ENCODE measurements at places on chromosomes 7 and 10.

DNA sequence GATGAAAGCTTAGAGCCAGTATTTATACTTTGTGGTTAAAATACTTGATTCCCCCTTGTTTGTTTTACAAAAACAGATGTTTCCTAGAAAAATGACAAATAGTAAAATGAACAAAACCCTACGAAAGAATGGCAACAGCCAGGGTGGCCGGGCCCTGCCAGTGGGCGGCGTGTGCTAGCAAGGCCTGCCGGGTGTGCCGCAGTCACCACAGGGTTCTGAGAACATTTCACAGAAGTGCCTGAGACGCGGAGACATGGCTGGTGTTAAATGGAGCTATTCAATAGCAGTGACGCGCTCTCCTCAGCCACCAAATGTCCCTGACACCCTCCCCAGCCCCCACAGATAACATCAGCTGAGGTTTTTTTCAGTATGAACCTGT is 14.5 kb downstream of the GPR146 start:
- DNase-seq: no peak

- no peak for DNase-seq
Observed at GRCh38 chr10:59895629-59896116, 10.7 kb downstream of the CCDC6 start.

GRCh38 chr7:78172267-78172757 is 373.7 kb downstream of the PHTF2 start:
- DNase-seq: no peak

GRCh38 chr7:158572000-158572828 is 15.4 kb downstream of the PTPRN2 start:
- no peak for DNase-seq

- no peak for DNase-seq
Observed at GRCh38 chr10:13765641-13766341, 179.0 kb downstream of the PRPF18 start.

DNA sequence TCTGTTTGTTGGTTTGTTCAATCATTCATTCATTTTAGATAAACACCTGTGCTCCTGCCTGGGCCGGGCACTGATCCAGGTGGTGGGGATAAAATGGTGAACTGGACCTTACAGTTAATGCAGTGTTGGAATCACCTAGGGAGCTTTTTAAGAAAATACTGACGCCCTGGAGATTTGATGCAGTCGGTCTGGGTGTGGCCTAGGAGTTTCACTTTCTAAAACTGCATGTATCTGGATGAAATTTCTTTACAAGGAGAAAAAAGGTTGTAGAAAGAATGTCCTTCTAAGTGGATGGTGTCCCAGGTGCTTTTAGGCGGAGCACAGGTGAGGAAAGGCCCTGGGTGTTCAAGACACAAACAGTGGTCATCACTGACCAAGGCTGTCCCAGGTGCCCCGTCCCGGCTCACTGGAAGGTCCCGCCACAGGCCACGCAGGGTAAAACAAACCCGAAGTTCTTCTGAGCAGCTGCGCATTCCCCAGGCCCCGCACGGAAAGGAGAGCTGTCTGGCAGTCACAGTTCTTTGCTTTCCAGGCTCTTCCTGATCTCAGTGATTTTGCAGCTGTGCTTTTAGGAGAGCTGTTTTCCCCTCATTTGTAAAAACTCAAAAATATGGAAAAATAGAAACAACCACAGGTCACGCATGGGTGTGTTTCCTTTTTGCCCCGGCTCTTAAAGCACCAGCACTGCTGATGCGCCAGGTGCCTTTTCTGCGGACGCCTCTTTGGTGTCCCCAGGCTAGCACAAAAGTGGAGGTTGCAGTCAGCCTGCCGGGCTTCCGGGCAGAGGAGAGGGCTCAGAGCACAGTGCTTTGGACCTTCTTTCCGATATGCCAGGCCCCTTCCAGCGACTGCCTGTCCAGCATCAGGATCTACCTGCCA is 161.9 kb downstream of the GRK5 start:
- no peak for DNase-seq

GRCh38 chr10:111974325-111974724 is 209.2 kb downstream of the GPAM start:
- no peak for DNase-seq

DNA sequence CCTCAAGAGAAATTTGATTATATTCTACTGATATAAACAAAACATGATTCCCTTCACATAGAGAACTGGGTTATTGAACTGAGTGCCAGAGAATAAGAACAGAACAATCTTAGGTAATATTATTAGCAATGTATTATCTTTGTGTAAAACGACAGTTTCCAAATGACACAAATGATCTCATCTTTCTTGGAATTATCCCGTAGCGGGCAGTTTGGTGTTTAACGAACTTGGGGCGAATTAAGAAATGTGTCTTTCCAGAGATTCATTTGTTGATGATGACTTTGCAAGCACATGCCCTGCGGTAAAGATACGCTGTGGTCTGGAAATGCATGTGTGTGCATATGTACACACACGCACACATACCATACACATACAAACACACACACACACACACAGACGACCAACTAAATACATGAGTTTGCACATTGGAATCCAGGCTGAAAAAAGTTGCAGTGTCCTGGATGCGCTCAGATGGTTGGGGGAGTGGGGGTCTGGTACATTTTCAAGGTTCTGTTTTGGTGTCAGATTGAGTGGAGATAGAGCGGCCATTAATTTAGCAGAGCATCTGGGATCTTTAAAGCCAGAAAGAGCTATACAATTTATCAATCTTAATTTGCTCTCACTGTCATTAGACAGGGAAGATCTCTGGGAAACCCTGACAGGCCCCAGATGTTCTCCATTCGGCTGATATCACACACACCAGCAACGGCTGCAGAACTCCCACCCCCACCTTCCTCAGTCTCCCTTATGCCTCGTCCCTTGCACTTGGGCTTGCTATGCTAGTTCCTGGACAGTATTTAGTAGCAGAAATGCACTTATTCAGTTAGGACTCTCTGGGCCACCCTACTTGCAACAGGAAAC is 112.4 kb upstream of the FAM171A1 start:
- no peak for DNase-seq

DNA sequence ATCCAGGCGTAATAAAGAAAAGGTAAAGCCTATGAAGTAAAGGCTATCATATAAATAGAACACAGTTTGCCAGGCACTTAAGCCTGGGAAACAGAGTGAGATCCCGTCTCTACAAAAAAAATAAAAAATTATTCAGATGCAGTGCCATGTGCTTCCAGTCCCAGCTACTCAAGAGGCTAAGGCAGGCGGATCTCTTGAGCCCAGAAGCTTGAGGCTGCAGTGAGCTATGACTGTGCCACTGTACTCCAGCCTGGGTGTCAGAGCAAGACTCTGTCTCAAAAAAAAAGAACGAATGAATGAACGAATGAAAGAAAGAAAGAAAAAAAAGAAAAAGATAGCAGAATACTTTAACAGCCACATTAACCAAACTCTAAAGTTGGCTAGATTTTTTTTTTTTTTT is 67.2 kb upstream of the MRLN start:
- no peak for DNase-seq

- DNase-seq: no peak
Observed at GRCh38 chr10:13973742-13974141, 357.0 kb downstream of the FRMD4A start.

DNA sequence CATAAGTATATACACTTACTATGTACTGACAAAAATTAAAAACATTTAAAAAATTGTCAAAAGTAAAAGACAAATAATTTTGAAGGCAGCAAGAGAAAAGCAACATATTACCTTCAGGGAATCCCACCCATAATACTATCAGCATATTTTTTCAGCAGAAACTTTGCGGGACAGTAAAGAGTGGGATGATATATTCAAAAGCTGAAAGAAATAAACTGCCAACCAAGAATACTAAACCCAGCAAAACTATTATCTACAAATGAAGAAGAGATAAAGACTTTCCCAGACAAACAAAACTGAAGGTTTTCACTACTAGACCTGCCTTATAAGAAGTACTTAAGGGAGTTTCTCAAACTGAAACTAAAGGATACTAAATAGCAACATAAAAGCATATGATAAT is 257.9 kb downstream of the TCF7L2 start:
- no peak for DNase-seq

DNA sequence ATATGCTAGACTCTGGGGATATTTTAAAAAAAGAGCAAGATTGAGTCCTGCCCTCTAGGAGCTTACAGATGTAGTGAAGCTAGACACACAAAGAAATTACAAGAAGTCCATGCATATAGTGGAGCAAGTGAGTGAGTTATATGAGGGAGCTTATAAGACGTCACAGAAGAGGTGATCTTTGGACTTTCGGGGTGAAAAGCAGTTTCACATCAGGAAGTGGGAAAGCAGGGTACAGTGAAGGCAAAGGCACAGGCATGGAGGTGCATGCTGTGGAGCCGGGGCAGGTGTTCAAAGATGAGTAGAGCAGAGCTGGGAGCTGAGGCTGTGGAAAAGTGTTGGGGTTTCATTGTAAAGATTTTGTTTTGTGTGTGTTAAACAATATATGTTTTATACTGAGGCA is 38.5 kb upstream of the EXOC6 start:
- no peak for DNase-seq

DNA sequence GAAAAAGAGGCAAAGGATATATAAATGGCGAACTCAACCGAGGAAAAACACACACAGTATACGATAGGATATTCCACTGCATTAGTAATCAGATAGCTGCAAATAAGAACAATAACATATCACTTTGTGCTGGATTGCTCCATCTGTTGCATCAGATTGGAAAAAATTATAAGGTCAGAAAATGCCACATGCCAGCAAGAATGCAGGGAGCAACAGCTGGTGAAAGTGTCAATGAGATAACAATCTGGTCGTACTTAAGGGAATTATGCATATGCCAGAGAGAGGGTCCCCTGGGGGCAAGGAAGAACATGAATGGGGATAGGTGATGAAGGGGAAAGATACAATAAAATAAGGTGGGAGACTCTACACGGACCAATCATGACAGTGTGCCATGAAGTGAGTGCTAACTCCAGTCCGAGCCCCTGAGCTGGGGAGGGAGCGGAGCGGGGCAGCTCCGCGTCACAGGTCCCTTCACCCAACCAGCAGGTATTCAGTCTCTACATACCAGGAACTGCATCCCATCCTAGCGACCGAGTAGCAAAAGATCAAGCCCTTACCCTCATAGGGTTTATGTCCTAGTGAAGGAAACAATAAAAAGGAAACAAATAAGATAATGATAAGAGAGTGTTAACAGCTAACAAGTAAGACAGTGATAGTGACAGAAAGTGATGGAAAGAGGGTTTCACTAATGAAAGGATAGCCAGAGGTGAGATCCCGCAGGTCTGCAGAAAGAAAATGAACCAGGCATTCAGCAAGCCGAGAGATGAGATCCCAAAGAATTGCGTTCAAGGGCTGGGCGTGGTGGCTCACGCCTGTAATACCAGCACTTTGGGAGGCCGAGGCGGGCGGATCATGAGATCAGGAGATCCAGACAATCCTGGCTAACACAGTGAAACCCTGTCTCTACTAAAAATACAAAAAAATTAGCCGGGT is 9.4 kb downstream of the MPP7 start:
- no peak for DNase-seq

DNA sequence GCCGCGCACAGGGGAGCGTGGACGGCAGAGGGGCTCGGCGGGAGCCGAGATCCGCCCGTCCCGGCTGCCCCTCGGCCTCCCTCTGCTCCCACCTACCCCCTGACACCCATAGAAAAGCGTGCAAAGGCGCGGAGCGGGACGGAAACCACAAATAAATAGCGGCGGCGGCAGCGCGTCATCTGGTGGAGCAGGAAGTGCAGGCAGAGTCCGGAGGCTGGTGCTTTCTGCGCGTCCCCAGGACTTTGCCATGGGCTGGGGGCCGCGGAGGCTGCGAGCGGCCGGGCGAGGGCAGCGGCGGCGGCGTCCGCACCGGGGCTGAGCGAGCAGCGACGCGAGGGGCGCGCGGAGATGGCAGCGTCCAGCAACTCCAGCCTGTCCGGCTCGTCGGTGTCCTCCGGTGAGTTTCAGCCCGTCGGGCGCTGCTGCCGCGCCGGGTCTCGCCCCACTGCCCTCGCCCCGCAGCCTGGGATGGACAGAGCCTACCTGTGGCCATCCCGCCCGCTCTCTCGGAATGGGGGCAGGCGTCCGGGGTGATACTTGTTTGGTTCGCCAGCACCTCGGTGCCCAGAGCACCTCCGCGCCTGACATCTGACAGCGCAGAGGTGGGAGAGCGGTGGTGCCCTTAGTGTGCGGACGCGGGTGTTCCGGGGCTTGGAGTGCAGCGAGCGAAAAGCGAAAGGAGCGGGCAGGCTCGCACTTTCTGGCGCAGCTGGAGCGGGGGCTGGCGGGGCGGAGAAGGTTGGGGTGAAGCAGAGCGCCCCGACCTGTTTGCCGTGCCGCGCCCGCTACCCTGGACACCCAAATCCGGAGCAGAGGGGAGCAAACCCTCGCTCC is at the start of gene CHN2:
Gene CHN2, plus strand, starts transcription at position 182 of the 834 bp plus-strand sequence.
- peak; percentile 30 for DNase-seq

- DNase-seq: no peak
Observed at GRCh38 chr10:85936161-85936560, 430.4 kb downstream of the GRID1 start.

DNA sequence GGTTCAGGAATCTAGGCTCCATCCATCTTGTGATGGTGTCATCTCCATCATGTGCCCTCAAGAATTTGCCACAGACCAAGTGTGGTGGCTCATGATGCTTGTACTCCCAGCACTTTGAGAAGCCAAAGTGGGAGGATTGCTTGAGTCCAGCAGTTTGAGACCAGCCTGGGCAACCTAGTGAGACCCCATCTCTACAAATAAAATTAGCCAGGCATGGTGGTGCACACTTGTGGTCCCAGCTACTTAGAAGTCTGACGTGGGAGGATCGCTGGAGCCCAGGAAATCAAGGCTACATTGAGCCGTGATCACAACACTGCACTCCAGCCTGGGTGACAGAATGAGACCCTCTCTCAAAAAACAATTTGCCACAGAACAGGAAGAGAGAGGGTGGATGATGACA is 53.0 kb upstream of the SEPHS1 start:
- no peak for DNase-seq

- DNase-seq: no peak
Observed at GRCh38 chr10:66917104-66917503, 8.7 kb upstream of the LRRTM3 start.

DNA sequence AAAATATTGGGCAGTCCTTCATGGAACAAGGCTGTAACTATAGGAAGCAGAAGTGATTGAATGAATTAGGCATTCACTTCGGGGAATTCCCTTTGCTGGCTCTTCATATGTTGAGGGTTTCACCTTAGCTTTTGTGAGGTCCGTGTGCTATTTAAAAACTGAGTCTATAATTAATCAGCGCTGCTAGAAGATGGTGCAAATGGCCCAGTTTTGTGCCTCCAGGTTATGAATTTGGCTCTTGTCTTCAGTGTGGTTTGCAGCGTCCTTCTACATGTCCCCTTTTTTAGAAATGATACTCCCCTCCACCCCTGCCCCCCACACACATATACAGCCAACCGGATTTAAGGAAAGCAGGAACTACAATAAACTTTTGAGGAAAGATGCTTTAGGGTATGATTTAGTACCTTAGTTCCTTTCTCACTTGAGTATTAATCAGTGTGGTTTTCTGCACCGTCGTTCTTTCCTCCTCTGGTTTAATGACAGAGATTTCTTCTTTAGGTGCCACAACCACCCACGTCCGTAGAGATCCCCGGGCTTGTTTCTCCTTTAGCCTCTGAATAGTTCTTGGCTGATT is 110.6 kb upstream of the SAMD8 start:
- no peak for DNase-seq

GRCh38 chr7:123650595-123650994 is 5.1 kb upstream of the LMOD2 start:
- no peak for DNase-seq

Measured in activated T-cell treated with anti-CD3 and anti-CD28 coated beads for 48 hours (primary cell).